ENCODE measurements at places on chromosomes 6 and 20. TPM values are rescaled to one million over a fixed set of nuclear protein-coding genes. Genes with fewer than 3 reads are reported as not detected.

THBD gene
- total RNA-seq, result 77.4 TPM

OPRM1 gene
- total RNA-seq, result not detected

PLA2G7 gene
- 19.6 TPM for total RNA-seq

CLVS2 gene
- total RNA-seq, result not detected

HLA-DOB gene
- 1.5 TPM for total RNA-seq

CDKN1A gene
- 240 TPM for total RNA-seq

FKBP1C gene
- total RNA-seq, result 1.3 TPM

CLPSL2 gene
- not detected for total RNA-seq

MAN1A1 gene
- 58.7 TPM for total RNA-seq

RRAGD gene
- total RNA-seq, result 43.2 TPM

CCN6 gene
- total RNA-seq, result not detected

PAX1 gene
- not detected for total RNA-seq

EPHA7 gene
- 0.09 TPM for total RNA-seq

CDH4 gene
- total RNA-seq, result 0.93 TPM

SALL4 gene
- 0.24 TPM for total RNA-seq

LTA gene
- 0.17 TPM for total RNA-seq

MRAP2 gene
- 0.76 TPM for total RNA-seq

LAMA5 gene
- total RNA-seq, result 267 TPM

DNPH1 gene
- total RNA-seq, result 49.6 TPM

DDX43 gene
- total RNA-seq, result 1.5 TPM

PRRT1 gene
- total RNA-seq, result 1.6 TPM

GRCh38 chr6:3325210-3325609 is 66.5 kb downstream of the PSMG4 start:
- no peak for DNase-seq

DNA sequence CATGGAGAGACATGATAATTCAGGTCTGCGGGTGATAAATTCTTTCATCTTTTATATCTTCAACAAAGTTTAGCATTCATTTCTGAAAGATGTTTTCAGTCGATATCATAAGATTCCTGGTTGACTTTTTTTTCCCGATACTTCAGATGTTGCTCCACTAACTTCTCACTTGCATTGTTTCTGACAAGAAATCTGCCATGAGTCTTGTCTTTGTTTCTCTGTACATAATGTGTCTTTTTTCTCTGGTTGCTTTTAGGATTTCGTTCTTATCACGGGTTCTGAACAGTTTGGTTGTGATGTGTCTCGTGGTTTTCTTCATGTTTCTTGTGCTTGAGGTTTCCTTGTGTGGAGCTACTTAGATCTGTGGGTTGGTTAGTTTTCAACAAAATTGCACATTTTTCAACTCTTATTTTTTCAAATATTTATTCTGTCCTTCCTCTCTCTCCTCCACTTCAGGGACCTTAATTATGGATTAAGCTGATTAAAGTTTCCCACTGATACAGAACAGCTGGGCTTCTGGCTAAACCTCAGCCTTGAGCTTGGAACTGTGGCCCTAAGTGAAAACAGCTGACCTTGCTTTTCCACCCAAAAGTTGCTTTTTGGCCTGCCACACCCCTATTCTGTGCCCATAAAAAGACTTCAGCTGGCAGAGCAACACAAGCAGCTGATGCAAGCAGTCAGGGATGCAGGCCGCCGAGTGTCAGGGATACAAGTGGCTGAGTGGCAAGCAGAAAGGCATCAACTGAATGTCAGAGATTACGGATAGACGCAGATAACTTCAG is 97.9 kb upstream of the SNX9 start:
- no peak for DNase-seq

- no peak for DNase-seq
These were observed 39.1 kb upstream of the GTSF1L start for GRCh38 chr20:43765916-43766315.

DNA sequence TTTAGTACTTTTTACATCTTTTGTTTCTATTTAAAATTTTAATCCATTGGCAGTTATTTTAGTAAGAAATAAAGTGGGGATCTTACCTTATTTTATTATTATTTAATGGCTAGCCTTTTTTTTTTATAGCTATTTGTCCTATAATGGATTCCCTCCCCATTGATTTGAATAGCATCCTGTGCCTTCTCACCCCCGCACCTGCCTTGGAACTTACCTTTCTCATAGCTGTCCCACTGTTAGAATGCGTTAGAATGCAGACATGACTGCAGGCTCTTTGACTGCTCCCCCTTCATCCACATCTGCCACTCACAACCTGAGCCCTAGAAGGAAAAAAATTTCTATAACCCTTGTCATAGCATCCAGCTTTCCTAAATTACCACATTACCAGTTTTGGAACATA is 9.1 kb downstream of the PKIB start:
- no peak for DNase-seq

DNA sequence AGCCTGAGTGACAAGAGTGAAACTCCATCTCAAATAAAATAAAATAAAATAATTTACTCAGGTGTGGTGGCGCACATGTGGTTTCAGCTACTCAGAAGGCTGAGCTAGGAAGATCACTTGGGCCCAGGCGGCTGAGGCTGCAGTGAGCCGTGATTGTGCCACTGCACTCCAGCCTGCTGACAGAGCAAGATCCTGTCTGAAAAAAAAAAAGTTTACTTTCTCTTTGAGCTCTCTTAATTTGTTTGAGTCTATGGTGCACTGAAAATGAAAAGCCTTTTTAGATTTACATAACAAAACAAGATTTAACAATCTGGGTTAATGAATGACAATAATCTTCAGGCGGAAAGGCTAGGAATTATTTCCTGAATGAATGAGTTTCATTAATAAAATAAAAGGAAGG is 23.3 kb upstream of the NHSL1 start:
- no peak for DNase-seq

- DNase-seq, result no peak
These were observed 182.4 kb upstream of the TSHZ2 start for GRCh38 chr20:52789716-52790115.

- no peak for DNase-seq
These were observed 253.4 kb downstream of the PHACTR1 start for GRCh38 chr6:12969966-12970365.

- no peak for DNase-seq
These were observed 9.9 kb upstream of the CDK5RAP1 start for GRCh38 chr20:33411242-33411641.

DNA sequence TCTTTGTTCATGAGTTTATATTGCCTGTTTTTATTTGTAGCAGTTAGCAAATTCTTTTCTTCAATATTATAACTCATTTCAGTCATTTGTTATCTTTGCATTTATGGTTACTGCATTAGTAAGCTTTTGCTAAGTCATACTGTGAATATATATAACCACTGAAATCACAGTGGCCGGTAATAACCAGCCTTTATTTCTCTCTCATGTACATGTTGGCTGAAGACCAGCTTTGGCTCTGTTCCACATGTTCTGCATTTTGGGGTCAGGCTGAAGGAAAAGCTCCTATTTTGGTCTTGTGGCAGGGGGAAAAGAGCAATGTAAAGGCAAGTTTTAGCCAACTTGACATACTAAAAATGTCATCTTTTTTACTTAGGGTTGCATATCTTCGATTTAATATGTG is 276.3 kb downstream of the BCKDHB start:
- peak; percentile 69 for DNase-seq

GRCh38 chr6:136809091-136809860 is 13.1 kb upstream of the PEX7 start:
- DNase-seq, result no peak

- DNase-seq, result no peak
These were observed 56.1 kb downstream of the PSMG4 start for GRCh38 chr6:3314621-3315467.

DNA sequence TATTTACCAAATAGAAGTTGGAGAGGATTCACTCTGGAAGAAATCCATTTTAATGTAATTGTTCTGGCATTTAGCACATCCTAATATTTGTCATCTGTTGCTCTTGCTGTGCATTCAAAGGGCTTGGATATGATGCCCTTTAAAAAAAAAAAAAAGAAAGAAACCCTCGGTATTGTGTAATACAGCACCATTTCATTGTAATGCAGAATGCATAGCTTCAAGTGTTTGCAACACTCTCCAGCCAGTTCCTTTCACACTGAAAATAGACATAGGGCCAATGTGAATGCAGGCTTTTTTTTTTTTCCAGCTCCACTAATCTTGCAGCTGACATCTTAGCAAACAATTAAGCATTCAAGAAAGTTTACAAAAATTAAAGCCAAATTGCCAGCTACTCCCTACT is 197.4 kb upstream of the POU3F2 start:
- no peak for DNase-seq

- no peak for DNase-seq
These were observed 192.6 kb upstream of the RAB32 start for GRCh38 chr6:146351018-146351417.

GRCh38 chr6:109795994-109796555 is 105.0 kb downstream of the FIG4 start:
- no peak for DNase-seq

DNA sequence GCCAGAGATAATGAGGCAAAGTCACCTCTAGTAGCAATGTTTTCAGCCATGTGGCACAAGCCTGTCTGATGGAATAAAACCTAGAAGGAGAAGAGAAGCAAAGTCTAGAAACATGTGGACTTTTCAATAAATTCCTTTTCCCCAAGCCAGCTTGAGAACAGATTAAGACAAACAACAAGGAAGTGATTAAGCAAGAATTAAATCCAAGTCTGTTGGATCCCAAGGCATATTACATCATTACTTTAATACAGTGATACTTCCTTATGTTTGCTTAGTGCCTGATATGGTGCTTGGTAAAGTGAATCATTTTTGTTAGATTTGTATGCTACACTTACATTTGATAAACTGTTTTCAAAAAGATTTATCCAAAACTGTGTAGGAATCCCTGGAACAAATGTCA is 260.3 kb upstream of the FAM83B start:
- DNase-seq, result peak; percentile 13

DNA sequence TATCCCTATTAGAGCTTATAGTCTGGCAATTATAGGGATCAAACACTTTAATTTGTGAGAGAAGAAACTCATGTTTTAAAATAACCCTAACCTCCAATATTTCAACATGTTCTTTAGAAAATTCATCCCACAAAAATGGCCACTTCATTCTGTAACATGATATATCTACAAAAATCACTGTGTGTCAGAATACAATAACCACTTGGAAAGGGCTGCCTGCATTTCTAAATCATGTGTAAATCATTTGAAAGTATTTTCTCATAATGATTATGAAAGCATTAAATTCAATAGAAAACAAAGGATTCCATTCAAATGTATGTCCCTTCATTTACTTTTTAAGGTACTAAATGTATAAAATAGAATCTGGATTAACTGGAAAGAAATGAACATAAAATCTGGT is 101.4 kb upstream of the NHSL1 start:
- DNase-seq, result no peak

- no peak for DNase-seq
These were observed 185.2 kb downstream of the ALDH8A1 start for GRCh38 chr6:134764741-134765140.

- no peak for DNase-seq
These were observed 349.8 kb downstream of the PRKN start for GRCh38 chr6:162377735-162378134.

- no peak for DNase-seq
These were observed 2.0 kb downstream of the NCOA3 start for GRCh38 chr20:47503685-47504084.

- no peak for DNase-seq
These were observed 21.5 kb upstream of the MRPS18A start for GRCh38 chr6:43708860-43709653.

GRCh38 chr6:119353696-119354095 is 4.1 kb upstream of the MAN1A1 start:
- DNase-seq, result no peak

GRCh38 chr20:63204362-63204761 is 11.6 kb downstream of the YTHDF1 start:
- no peak for DNase-seq

- DNase-seq, result no peak
These were observed 14.1 kb downstream of the CDYL start for GRCh38 chr6:4790158-4790899.

GRCh38 chr6:156416391-156416790 is 360.8 kb upstream of the ARID1B start:
- DNase-seq, result no peak

- no peak for DNase-seq
These were observed 7.1 kb upstream of the E2F1 start for GRCh38 chr20:33693289-33693688.

GRCh38 chr6:104396077-104396476 is 463.6 kb downstream of the HACE1 start:
- DNase-seq, result no peak

DNA sequence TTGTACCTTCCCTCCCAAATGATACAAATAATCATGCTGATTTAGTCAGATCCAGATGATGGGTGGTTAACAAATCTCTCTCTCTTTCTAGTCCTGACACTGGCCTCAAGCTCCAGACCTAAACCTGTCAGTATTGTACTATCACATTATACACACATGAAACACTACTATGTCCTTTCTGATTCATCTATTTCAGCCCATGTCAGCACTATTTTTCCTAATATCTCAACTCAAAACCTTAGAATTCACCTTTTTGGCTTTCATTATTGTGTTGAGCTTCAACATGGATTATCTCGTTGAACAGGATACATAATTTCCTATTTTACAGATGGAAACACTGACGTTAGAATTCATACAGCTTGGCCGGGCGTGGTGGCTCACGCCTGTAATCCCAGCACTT is 3.5 kb downstream of the PIGU start:
- no peak for DNase-seq

- DNase-seq, result no peak
These were observed 33.4 kb downstream of the CTNNBL1 start for GRCh38 chr20:37726971-37727956.

GRCh38 chr6:46378882-46379416 is 112.3 kb downstream of the RCAN2 start:
- no peak for DNase-seq

DNA sequence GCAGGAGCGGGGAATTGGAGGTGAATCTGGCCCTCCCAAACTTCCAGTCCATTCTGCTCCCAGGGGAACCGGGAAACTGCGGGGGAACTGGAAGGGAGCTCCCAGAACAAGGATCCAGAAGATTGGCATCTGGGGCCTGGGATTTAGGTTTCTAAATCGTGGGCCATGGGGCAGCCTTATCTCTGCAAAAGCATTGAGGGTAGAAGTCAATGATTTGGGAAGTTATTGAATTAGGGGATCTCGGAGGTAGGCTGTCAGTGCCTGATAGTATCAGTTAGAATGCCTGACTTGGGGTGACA is 45.1 kb downstream of the HNF4A start:
- DNase-seq, result no peak
